ENCODE measurements at places on chromosomes 11 and 22.

GRCh38 chr11:82978422-82979099 is 77.0 kb downstream of the DDIAS start:
- DNase-seq = peak; percentile 25

DNA sequence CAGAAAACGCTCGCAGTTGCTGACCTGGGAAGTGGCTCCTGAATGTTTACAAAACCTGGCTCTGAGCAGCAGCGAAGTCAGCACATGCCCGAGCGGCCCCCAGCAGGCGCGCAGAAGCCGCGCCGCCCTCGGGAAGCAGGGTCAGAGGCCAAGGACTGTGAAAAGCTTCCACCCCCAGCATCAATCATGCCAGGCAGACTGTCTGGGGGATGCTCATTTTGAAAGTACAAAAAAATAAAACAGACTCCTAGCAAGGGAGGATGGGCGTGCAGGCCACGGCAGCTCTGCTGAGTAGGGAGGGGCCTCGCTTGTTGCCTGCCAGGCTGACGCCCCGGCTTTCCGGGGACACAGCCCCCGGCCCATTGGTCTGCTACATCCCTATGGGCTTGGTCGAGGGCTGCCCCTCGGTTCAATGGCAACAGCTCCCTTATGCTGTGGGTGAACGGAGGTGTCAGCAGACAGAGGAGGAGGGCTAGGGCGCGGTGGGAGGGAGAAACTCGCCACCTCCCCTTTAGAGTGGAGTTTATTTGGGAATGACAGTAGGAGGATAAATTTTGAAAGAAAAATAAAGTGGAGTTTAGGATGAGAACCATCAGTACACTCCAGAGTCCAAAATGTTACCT is 37.7 kb upstream of the GNB1L start:
- DNase-seq = no peak

GRCh38 chr11:70108250-70108649 is 30.1 kb downstream of the ANO1 start:
- DNase-seq = no peak

DNA sequence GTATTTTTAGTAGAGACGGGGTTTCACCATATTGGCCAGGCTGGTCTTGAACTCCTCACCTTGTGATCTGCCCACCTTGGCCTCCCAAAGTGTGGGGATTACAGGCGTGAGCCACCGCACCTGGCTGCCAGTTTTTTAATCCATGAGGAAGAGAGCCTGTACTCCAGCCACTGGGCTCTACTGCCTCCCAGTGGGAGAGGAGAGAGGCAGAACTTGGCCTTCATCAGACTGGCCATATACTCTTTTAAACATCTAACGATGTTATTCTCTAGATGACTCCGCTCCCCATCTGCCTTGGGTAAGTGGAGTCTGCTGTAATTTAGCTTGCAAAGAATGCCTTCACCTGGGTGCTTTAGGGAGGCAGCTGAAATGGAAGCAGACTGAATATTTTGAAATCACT is 34.6 kb downstream of the SLC6A5 start:
- no peak for DNase-seq

GRCh38 chr11:72041364-72042063 is 38.8 kb downstream of the NUMA1 start:
- DNase-seq = peak; percentile 46

GRCh38 chr11:120658071-120658423 is 146.5 kb downstream of the GRIK4 start:
- DNase-seq = no peak

DNA sequence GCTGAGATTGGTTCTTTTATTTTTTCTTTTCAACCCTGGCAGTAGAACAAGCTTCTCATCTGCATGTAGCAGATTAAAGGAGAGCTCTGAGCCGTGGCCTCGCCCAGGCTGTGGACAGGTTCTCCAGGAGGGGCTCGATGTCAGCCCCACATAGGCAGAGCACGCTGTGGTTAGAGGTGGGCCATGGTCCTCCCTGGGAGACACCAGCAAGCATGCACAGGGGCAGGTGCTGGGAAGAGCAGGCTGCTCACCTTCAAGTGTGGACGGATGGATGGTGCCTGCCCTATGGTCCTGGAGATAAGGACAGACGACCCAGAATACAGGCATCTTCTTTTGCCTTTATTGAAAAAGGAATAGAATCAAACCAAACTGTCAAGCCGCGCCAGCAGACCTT is 634.8 kb downstream of the BRD1 start:
- no peak for DNase-seq

DNA sequence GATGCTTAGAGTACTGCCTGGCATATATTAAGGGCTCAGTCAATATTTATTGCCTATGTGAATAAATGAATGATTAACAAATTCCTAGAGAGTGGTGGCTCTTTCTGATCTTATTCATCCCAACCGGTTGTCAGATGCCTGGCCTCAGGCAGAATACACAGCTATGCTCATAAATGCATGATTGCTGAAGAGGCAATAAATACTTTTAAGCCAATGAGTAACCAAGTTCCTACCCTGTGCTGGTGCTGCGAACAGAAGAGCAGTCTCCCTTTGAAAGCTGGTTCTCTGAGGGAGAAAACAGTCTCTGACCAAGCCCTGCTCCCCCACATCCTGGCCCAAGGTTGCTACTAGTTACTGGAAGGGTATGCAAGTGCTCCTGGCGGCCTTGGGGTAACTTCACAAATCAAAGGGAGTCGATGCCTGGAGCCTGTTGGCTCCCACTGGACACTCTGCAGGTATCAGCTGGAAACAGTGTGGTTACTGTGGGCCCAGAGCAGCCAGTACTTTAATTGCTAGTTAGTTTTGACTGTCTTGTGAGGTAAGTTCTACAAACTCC is 2.8 kb downstream of the USH1C start:
- no peak for DNase-seq

DNA sequence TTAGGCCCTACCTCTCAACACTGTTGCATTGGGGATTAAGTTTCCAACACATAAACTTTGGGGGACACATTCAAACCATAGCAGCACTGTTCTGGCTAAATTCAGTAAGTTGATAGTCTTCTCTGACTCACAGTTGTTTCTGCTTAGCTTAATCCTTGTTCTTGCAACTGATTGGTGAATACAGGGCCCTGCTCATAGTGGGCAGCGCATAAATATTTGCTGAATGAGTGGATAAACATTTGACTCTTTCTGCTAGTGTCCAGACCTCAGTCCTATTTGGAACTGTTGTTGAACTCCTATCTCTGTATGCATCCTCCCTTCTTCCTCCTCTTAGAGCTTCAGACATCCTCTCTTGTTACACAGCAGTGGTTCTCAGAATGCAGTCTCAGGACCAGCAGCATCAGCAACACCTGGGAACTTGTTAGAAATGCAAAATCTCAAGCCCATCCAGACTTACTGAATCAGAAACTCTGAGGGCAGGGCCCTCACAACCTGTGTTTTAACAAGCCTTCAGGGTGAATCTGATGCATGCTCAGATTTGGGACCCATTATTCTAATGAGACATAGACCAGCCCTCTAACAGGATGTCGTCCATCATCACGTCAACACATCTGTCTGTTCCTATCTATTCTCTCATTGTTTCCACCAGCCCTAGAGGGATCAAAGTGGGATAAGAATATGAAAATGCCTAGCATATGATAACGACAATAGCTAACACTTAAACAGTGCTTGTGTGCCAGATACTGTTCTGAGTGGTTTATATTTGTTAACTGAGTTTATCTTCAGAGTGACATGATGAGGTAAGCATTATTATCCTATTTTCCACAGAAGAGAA is 22.3 kb downstream of the SPON1 start:
- no peak for DNase-seq

- DNase-seq = no peak
Measured at GRCh38 chr11:30594646-30595411, 8.7 kb upstream of the MPPED2 start.

GRCh38 chr11:120707098-120707497 is 195.6 kb downstream of the GRIK4 start:
- no peak for DNase-seq

DNA sequence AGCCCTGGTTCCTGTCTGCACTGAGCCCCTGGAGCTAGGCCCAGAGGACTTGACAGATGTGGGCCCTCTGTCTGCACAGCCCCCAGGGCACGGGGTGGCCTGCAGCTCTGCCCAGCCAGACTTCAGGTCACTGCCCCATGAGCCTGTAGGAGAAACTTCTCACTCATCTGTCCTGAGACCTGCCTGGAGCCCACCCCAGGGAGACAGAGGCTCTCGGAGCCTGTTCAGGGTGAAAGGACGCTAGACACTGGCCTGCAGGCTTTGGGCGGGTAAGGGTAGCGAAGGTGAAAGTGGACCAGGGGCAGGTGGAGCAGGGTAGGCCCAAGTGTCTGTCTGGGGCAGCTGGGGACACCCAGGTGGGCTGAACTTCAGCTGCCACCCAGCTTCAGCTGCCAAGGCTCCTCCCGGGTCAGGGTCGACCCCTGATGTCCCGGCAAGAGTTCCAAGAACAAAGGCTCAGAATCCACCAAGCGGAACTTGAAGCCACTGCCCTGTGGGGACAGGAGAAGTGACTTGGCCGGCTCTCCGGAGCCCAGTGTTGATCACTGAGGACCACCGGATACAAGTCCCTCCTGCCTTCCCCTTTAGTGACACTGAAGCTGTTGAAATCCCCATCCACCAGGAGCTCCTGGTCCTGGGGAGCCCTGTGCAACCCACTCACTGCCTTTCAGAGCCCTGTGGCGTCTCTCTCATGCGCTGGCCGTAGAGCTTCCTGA is 90.3 kb downstream of the KCNQ1 start:
- DNase-seq = no peak

GRCh38 chr22:33142282-33143055 is 84.3 kb upstream of the SYN3 start:
- DNase-seq = no peak

- no peak for DNase-seq
Measured at GRCh38 chr11:115869131-115869530, 364.9 kb upstream of the CADM1 start.

DNA sequence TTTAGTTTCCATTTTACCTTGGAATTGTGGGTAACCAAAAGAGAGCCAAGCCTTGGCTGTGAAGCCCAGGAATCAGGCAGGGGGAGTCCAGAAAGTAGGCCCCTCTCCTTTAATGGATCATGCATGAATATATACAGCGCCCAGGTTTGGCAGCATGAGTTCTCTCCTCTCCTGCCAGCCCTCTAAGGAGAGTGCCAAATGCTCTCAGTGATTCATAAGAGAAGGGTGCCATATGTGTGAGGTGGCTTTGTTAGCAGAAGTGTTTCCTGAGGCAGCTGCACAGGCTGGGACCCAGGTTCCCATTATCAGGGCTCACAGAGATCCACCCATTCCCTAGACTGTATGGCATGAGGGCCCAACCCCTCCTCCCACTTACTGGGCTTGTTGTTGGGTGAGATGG is 52.3 kb upstream of the SCUBE2 start:
- DNase-seq = no peak

GRCh38 chr22:17083811-17084441 is 874 bp upstream of the IL17RA start:
- DNase-seq = no peak

- peak; percentile 72 for DNase-seq
Measured at GRCh38 chr11:2898366-2899079, 12.9 kb upstream of the CDKN1C start.

GRCh38 chr11:99461913-99462312 is 441.2 kb downstream of the CNTN5 start:
- DNase-seq = no peak

DNA sequence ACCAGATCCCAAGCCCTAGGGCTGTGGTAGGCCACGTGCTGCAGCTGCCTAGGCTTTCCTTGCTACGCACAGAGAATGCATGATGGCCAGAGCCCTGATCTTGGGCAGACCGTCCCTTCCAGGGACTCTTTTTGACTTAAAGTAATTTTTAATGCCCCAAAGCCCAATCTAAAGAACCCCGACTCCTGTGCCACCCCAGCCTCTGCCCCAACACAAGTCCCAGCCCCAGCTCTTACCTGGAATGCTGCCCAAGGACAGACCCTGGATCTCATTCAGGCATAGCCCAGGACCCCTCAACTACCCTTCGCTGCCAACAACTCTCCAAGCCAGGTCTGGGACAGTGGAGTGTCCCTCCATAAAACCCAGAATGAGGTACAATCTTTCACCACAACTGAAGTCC is 211.7 kb upstream of the B3GAT1 start:
- DNase-seq = no peak
